Activated T-helper 1 cell treated with anti-CD3 and anti-CD28 coated beads, Interleukin-2, amount 50 U/mL, for 16 hours (primary cell): ENCODE measurements at places on chromosomes 7 and 10.

- DNase-seq: no peak
These were observed 104.4 kb upstream of the FAM3C start for GRCh38 chr7:121500360-121501058.

DNA sequence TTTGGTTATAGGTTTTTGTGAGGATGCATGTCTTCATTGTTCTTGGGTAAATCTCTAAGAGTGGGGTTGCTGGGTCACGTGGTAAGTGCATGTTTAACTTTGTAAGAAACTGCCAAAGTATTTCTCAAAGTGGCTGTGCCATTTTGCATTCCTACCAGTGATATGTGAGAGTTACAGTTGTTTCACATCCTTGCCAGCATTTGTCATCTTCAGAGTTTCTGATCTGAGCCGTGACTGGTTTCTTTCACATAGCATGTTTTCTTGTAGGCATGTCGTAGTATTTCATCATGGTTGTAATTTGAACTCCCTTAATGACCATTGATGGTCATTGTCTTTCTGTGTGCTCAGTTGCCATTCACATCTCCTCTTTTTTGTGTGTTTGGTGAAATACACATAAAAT, 286.0 kb downstream of the RNLS start:
- DNase-seq: no peak

DNA sequence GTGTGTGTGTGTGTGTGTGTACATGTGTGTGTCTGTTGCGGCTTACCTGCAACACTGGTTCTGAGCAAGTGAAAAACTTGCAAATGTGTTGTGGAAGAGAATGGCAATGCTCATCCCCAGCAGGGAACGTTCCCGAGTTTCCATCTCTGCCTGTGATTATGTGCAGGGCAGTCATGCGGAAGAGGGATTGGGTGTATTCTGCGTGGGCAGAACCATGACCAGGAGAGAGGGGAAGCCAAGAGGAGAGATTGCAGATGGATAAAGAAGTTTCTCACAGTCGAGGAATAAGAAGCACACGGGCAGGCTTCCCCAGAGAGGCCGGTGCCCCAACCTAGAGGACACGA, 99.9 kb downstream of the CTBP2 start:
- DNase-seq: no peak

- DNase-seq: no peak
These were observed 24.1 kb upstream of the CARD11 start for GRCh38 chr7:3067606-3068380.

- DNase-seq: no peak
These were observed 10.4 kb upstream of the ITGB8 start for GRCh38 chr7:20320322-20320721.

GRCh38 chr10:112481602-112482001, 34.6 kb downstream of the VTI1A start:
- DNase-seq: no peak
